Karpas-422 (cell line): ENCODE measurements at places on chromosomes 7 and 10. TPM values are rescaled to one million over a fixed set of nuclear protein-coding genes. Genes with fewer than 3 reads are reported as not detected.

DNA sequence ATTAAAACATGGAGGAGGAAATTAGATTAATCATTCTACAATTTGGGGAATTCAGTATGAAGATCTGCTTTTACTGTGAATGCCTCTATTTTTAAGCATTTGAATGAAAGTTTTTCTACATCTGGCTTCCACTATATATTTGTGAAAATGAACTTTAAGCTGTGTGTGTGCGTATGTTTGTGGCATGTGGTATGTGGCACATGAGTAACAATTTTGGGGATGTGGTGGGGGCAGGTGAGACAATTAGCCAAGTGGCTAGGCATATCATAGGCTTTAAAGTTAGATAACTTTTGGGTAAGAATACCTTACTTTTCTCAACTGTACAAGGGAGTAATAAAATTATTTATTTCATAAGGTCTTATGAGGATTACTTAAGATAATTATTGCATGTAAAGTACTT is 81.5 kb downstream of the ZNF22 start:
- DNase-seq = no peak

The NPY4R2 gene
- total RNA-seq = not detected in 2 replicates

The A1CF gene
- not detected in 2 replicates for total RNA-seq

DNA sequence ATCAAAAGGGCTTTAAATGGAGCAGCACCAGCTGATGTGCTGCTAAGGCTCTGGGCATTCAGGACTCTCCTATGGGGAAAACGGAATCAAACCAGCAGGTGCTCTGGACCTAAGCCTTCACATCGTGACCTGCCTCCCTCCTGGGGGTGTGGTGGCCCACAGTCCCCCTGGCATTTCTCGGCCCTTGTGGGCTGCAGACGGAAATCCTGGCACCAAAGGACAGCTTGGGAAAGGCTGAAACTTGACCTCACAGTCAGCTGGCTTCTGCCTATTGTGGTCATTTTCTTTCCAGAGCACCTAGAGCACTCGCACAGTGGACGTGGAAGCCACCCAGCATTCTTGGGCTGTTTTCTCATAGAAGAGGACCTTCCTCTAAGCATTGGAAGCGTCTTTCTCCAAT is 74.8 kb downstream of the TPST1 start:
- no peak for DNase-seq

- no peak for DNase-seq
These were observed 36.7 kb downstream of the ZC3HAV1 start for GRCh38 chr7:139072796-139073195.

The CTTNBP2 gene
- total RNA-seq = not detected in 2 replicates

The ETV1 gene
- not detected in 2 replicates for total RNA-seq

GRCh38 chr10:114346176-114347031 is 57.9 kb downstream of the AFAP1L2 start:
- DNase-seq = no peak

GRCh38 chr10:115023715-115024114 is 69.5 kb upstream of the ATRNL1 start:
- DNase-seq = no peak

- DNase-seq = no peak
These were observed 61.6 kb downstream of the COBL start for GRCh38 chr7:51255036-51255435.

DNA sequence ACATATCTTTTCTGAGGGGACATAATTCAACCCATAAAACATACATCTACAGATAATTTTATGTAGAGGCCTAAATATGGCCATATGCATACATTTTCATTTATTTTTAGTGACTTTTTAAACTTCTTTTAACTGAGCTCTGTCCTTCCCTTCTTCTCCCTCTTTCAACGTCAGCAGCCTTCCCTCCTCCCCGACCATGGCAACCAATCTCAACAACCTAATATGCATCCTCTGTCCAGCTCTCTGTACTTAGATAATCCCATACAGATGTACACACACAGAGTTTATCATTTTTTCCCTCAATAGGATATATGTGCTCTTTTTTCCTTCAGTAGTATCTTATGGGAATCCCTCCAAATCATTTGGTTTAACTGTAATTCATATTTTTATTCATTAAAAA is 94.3 kb downstream of the CCDC71L start:
- no peak for DNase-seq

DNA sequence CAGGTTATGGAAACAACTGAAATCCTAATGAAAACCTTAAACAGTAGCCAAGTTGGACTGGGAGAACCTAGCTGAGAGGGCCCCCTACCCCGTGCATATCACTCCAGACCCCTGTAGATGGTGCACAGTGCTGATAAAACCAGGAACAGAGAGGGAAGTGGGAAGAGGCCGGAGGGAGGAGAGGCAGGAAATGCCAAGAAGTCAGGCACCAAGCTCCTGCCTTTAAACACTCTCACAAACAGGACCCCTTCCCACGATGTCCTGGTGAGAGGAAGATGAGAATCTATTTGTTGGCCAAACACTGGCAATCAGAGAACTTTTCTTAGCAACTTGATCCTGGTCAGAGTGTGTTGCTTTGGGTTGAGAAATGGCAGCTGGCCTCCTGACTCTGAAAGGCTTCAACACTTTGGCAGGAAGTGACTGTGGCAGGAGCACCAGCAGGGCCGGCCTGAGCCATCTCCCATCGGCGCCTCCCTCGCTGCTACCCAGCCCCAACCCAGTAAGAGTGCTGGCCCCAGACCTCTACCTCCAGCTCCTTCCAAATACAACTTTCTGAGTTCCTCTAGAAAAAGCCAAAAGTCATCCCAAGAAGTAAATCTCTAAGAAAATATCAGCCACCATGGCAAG is 39.5 kb downstream of the GSDME start:
- DNase-seq = no peak

The OR2AE1 gene
- total RNA-seq = not detected in 2 replicates

GRCh38 chr7:120043250-120043649 is 229.7 kb upstream of the KCND2 start:
- DNase-seq = no peak
